Activated CD4-positive, alpha-beta T cell treated with anti-CD3 and anti-CD28 coated beads for 36 hours (primary cell): ENCODE measurements at places on chromosomes 4 and X. TPM values are rescaled to one million over a fixed set of nuclear protein-coding genes. Genes with fewer than 3 reads are reported as not detected.
A peak's percentile ranks its signal among the peaks of the same experiment; 100 is the strongest.

Gene USP17L25
- not detected for total RNA-seq

DNA sequence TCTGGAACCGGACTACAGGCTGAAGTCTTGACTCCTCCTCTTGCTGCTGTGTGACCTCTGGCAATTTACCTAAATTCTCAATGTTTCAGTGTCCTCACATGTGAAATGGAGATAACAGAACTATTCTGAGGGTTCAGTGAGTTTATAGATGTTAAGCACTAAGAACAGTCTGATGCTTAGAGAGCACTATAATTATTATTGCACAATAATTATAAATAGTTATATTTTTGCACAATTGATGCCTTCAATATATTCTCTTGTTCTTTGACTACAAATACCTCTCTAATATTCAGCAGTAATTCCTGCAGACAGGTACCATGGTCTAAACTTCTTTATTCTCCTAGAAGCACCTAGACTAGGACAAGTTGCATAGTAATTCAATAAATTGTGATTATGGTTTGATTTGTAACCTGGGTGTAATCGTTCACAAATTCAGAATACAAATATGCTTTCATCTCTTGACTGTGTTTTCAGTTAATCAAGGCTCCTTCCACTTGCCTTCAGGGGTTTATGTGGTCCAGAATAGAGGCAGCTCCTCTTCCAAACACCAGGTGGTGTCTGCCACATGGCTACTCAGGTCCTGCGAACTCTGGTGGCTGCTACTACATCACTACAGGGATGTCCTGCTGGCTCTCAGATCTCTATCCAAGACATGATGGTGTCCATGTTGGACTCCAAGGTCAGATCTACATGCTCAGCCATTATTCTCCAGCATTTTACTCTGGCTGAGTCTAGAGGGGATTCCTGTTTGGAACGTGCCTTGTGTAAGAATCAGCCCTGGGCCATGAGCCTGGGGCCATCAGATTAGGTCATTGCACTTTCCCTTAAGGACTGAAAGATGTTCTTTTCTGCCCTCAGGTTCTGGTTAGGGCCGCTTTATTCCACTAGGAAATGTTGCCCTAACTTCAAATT, 103.4 kb downstream of the QRFPR start:
- DNase-seq, result peak; percentile 19

- DNase-seq, result no peak
Observed at GRCh38 chr4:150150629-150151062, 72.4 kb downstream of the DCLK2 start.

DNA sequence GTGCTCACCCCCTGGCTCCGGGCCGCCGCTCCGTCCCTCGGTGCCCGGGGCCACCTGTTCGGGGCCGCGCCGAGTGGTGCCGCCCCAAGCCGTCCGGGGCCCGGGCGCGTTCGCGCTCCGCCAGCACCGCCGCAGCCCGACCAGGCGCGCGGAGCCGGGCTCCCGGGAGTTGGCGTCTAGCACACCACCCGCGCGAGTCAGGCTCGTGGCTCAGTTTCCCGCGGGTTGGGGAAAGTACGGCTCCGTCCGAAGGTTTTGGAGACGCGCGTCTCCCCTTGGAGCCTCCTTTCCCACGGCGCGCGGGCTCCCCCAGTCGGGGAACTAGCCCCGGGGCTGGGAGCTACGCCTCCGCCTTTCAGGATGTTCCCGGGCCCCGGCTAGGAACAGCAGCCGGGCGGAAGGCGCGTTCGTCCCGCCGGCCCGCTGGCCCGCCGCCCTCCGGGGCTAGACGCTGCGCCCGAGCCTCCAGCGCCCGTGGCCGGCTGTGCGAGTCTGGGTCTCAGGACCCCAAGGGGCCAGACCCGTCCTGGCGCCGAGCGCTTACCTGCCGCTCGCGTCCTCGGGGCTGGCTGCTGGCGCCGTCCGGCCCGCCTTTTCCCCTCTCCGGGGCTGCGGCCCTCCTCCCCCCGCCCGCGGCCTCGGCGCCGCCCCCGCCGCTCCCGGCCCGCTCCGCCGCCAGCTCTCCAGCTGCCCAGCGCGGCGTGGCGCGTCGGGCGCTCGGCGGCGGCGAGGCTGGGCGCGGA, at the start of gene ADGRG2:
ADGRG2 (minus strand) TSS at position 571 of the 743 bp plus-strand sequence. CDS start 53,634 bp downstream, outside the sequence.
- DNase-seq, result peak; percentile 8

- no peak for DNase-seq
Observed at GRCh38 chr4:68349279-68349648, 626 bp downstream of the YTHDC1 start.

DNA sequence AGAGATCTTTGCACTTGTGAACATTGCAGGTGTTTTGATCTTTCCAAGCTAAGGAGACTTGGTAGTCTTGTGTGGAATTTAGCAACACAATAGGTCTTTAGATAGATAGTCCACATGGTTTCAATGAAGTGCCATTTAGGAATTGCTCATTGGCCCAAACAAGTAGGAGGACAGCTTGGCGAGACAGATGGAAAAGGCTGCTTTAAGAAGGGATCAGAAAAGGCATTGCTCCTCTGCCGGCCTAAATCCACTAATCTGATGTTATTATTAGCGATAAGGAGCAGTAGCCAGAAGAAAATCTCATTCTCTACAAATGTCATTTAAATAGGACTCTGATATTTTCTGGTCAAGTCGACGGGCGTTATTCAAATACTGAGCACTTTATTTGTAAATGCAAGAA, 99.7 kb downstream of the AFF2 start:
- DNase-seq, result no peak
